ENCODE measurements at places on chromosomes 6 and 20.

GRCh38 chr20:16311756-16312155 is 261.5 kb downstream of the KIF16B start:
- no peak for DNase-seq

- DNase-seq, result no peak
These were observed 25.1 kb downstream of the MMP24 start for GRCh38 chr20:35251613-35251940.

DNA sequence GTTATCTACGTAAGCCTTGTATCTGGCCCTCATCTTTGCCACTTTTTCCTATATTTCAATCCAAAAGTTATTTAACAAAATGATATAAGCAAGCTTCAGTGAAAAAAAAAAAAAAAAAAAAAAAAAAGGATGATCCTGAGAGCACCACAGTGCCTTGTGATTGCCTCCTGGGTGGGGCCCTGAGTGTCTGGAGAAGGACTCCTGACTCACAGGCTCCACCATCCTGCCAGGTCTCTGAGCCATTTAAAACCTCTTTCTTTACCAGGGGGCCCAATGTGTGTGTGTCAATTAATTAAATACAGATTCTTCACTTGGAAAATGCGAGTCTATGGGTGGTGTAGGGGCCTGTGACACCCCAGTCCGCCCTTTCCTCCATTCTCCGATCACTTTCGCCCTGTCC is 105.2 kb downstream of the SMOC2 start:
- DNase-seq, result no peak

- DNase-seq, result no peak
These were observed 10.2 kb downstream of the BTN3A1 start for GRCh38 chr6:26412228-26412627.

DNA sequence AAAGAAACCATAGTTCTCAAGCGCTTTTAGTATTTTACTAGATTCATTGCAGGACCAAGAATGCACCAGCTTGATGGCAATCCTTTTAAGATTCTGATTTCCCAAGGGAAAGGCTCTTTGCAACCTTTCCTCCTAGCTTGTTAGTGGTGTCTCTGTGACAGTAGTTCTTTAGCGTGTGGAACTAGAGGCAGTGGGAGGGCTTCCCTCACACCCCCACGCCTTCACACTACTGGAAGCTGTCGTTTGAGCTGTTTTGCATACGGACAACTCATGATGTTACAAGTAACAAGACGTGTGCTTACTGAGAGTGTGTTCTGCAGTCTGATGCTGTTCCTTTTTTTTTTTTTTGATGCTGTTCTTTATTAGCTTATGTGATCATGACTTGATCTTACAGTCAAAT is 34.1 kb downstream of the EYA4 start:
- DNase-seq, result no peak

DNA sequence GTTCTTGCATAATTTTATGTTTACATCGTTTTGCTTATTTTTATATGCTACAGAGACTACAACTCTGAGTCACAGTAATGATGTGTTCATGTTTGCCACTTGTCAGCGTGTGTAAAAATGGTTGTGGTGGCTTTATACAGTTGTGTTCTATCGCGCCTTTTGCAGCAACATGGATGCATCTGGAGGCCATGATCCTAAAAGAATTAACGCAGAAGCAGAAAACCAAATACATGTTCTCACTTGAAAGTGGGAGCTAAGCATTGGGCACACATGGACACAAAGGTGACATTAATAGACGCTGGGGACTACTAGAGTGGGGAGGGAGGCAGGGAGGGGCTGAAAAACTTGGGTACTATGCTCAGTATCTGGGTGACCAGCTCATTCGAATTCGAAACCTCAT is 996 bp upstream of the SEC23B start:
- DNase-seq, result no peak

- no peak for DNase-seq
These were observed 106.4 kb downstream of the MBOAT1 start for GRCh38 chr6:20105838-20106237.

GRCh38 chr20:36623444-36623843 is 17.9 kb downstream of the RAB5IF start:
- no peak for DNase-seq

GRCh38 chr6:166277018-166277417 is 31.2 kb downstream of the PRR18 start:
- no peak for DNase-seq

DNA sequence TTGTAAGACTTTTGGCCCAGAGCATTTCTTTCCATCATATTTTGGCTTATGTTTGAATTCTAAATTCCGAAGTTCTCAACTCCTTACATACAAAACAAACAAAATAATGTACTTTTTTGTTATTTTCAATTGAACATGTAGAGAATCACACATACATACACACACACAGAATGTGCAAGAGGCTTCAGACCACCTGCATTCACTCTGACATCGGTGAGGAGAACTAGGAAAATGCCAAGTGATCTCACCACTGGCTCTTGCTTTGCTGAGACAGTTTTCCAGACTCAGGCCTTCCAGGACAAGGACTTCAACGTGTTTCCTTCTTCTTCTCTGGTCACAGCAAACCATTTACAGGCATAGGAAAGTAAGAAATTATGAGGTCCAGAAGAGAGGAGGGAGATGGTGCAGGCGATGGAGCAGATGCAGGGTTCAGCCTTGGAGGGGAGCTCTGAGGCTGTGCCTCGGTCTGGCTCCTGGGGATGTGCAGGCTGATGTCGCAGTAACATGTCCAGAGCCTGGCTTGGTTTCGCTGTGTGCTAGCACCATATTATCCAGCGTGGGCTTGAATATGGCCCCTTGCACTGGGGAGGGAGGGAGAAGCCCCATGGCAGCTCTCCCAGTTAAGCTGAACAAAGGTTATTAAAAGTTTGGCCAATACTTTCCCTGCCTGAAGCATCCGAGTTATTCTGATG is 93.4 kb downstream of the DACT2 start:
- DNase-seq, result no peak

- DNase-seq, result no peak
These were observed 127.9 kb downstream of the COL19A1 start for GRCh38 chr6:69994251-69994650.

GRCh38 chr20:60170116-60170515 is 211.9 kb downstream of the CDH26 start:
- no peak for DNase-seq

DNA sequence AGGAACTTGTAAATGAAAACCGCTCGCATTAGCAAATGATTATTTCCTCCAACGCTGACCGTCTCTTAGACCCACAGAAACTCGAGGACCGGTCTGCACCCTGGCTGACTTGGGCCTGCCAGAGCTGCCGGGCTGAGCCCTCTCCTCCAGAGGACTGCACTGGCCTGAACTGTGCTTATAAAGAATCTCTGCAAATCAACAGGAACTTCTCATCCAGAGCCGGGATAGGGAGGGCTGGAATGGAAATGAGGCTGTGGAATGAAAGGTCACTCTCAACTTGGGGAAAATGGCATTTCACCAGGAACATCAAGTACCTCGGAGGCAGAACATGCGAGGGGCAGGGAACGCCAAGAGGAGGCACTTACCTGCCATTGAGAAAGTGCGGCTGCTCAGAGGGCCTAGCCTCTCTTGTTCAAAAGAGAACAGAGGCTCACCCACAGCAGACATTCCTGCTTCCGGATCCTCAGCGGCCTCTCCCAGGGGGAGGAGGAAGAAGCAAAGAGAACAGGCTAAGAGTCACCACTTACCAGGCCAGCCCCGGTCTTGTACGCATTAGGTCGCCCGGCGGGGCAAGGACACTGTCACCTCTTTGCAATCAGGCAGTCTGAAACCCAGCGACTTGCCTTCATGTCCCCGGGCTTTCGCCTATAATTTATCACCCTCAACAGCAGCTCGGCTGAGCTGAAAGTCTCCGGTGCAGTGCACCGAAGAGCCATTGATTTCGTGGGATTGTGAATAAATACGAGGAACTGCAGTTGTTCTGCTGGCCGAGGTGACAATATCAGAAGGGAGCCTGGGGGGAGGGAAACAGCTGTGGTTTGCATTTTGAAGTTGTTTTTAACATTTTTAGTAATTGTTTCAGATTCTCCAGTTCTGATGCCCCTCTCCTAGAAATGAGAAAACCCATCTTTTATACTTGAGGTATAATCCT is 37.6 kb downstream of the ZMYND8 start:
- DNase-seq, result no peak

DNA sequence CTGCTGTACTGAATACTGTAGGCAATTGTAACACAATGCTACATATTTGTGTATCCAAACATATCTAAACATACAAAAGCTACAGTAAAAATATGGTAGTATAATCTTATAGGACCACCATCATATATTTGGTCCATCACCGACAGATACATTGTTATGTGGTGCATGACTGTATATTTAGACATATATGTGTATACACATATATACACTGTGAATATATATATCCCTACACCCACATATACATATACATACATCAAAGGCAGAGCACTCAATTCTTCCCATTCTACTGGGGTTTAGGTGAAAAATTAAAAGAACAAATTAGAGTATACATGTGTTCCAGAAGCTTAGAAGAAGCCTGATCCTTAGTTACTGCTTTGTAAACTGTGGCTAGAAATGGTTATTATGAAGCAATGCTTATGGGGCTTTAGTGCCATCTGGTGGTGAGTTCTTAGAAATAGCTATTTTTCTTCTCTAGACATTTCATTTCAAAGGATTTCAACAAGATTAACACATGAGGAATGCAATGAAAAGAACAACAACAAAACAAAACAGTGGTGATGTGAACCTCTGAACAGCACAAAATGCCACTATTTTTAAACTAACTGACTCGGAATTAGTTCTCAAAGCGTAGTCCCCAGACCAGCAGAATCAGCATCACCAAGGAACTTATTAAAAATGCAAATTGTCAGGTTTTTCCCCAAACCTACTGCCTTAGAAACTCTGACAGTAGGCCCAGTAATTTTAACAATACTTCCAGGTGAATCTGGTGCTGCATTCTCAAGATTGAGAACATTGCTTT is 38.0 kb downstream of the PKHD1 start:
- DNase-seq, result no peak

GRCh38 chr6:61210549-61210948 is 1075.5 kb downstream of the KHDRBS2 start:
- DNase-seq, result no peak
